ENCODE measurements at places on chromosomes 7 and 10.

- H3K4me1 ChIP-seq = peaks cover 24% of the 10 kb centered on the region
- no peaks in the 10 kb centered on the region for H3K27me3 ChIP-seq
- H3K36me3 ChIP-seq = no peaks in the 10 kb centered on the region
Observed at GRCh38 chr7:101989101-101989500, 171.7 kb downstream of the CUX1 start.

DNA sequence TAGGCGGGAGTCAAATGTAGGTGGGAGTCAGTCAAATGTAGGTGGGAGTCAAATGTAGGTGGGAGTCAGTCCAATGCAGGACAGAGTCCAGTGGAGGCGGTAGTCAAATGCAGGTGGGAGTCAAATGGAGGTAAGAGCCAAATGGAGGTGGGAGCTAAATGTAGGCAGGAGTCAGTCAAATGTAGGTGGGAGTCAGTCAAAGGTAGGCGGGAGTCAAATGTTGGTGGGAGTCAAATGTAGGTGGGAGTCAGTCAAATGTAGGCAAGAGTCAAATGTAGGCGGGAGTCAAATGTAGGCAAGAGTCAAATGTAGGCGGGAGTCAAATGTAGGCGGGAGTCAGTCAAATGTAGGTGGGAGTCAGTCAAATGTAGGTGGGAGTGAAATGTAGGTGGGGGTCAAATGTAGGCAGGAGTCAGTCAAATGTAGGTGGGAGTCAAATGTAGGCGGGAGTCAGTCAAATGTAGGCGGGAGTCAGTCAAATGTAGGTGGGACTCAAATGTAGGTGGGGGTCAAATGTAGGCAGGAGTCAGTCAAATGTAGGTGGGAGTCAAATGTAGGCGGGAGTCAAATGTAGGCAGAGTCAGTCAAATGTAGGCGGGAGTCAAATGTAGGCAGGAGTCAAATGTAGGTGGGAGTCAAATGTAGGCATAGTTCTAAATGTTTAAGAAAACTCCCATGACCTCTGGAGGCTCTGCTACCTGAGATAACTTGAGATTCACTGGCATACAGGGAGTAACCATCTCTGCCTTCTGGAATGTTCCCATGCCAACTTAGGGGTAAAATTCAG is 30.2 kb upstream of the ZFAND2A start:
- H3K4me3 ChIP-seq = no peak overlapping the region
- H3K36me3 ChIP-seq = no peaks in the 10 kb centered on the region
- no peak for DNase-seq
- peaks cover 3% of the 10 kb centered on the region for H3K4me1 ChIP-seq
- H3K27ac ChIP-seq = no peak overlapping the region

- H3K36me3 ChIP-seq = no peaks in the 10 kb centered on the region
- H3K4me3 ChIP-seq = no peak overlapping the region
- H3K4me1 ChIP-seq = no peaks in the 10 kb centered on the region
- H3K27ac ChIP-seq = no peak overlapping the region
- peaks cover 28% of the 10 kb centered on the region for H3K27me3 ChIP-seq
- no peak for DNase-seq
Observed at GRCh38 chr10:49690698-49691356, 11.4 kb downstream of the C10orf53 start.

DNA sequence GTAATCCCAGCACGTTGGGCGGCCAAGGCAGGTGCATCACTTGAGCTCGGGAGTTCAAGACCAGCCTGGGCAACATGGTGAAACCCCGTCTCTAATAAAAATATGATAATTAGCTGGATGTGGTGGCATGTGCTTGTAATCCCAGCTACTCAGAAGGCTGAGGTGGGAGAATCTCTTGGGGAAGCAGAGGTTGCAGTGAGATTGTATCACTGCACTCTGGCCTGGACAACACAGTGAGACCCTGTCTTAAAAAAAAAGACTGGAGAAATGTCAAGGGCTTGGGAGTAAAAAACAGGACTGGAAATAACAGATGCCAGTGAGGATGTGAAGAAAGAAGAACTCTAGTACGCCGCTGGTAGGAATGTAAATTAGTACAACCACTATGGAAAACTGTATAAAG is 16.7 kb upstream of the NUP205 start:
- no peaks in the 10 kb centered on the region for H3K36me3 ChIP-seq
- no peak overlapping the region for H3K4me3 ChIP-seq
- DNase-seq = no peak
- H3K27me3 ChIP-seq = no peaks in the 10 kb centered on the region
- H3K27ac ChIP-seq = no peak overlapping the region

GRCh38 chr7:70193514-70193913 is 595.2 kb downstream of the AUTS2 start:
- H3K27me3 ChIP-seq = no peaks in the 10 kb centered on the region
- no peaks in the 10 kb centered on the region for H3K36me3 ChIP-seq
- DNase-seq = peak; percentile 33
- H3K4me1 ChIP-seq = no peaks in the 10 kb centered on the region
- no peak overlapping the region for H3K4me3 ChIP-seq

DNA sequence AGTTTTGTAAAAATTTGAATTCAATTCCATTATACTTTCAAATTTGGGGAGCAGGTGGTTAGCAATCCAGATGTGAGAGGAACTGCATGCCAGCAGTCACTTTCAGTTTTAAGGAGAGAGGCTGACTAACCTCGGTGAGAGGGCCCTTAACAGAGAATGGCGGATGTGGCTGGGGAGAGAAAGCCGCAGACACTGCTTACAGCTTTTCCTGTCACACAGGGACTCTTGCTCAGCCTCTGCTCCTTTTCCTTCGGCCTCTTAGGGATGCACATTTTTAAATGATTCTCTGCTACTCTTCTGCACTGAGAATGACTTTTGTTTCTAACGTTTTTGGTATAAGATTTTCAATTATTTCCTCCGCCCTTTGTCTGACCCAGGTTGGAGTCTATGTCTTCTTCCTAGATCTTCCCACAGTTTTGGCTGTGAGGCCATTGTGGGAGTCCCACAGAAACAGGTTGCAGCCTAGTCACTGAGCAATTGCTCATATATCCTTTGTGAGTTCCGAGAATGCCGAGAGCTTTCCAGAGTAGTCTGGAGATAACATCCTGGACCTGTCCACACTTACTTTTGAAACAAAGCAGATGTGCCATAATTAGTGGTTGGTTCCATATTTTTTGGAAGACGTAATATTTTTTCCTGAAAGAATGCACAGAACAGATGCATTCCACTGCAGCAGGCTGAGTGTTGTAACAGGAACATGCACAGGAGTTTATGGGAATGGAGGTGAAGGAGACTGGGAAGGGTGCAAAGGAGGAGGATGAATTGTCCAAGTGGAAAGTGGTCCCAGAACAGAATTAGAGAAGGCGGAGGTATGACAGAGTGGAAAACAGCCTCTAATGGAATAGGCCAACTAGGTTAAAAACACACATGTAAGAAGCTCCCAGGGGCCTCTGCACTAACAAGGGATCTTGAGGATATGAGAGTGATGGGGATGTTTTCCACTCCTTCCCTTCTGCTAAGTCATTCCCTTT is 168.0 kb upstream of the ZNF32 start:
- peak overlapping the region; percentile 20 for H3K27ac ChIP-seq
- H3K4me1 ChIP-seq = peaks cover 24% of the 10 kb centered on the region
- no peaks in the 10 kb centered on the region for H3K36me3 ChIP-seq
- H3K4me3 ChIP-seq = peak overlapping the region; percentile 1
- DNase-seq = peak; percentile 82
- H3K27me3 ChIP-seq = no peaks in the 10 kb centered on the region

- no peak overlapping the region for H3K27ac ChIP-seq
- no peaks in the 10 kb centered on the region for H3K27me3 ChIP-seq
- H3K4me3 ChIP-seq = no peak overlapping the region
- H3K4me1 ChIP-seq = peaks cover 57% of the 10 kb centered on the region
Observed at GRCh38 chr7:3034591-3035150, 9.0 kb downstream of the CARD11 start.

DNA sequence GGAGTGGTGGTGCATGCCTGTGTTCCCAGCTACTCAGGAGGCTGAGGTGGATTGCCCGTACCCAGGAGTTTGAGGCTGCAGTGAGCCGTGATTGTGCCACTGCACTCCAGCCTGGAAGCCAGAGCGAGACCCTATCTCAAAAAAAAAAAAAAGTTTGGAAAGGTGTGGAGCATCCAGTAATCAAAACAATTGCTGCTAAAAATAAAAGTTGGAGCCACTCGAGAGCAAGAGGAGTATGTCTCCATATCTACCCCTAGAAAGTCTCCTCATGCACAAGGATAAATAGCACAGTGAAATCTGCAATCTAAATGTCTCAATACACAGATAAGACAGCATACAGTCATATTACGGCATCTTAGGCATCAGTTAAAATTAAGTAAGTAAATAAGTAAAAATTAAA is 81.5 kb upstream of the NEBL start:
- no peak overlapping the region for H3K27ac ChIP-seq
- no peaks in the 10 kb centered on the region for H3K27me3 ChIP-seq
- no peak overlapping the region for H3K4me3 ChIP-seq
- no peaks in the 10 kb centered on the region for H3K4me1 ChIP-seq
- no peaks in the 10 kb centered on the region for H3K36me3 ChIP-seq

DNA sequence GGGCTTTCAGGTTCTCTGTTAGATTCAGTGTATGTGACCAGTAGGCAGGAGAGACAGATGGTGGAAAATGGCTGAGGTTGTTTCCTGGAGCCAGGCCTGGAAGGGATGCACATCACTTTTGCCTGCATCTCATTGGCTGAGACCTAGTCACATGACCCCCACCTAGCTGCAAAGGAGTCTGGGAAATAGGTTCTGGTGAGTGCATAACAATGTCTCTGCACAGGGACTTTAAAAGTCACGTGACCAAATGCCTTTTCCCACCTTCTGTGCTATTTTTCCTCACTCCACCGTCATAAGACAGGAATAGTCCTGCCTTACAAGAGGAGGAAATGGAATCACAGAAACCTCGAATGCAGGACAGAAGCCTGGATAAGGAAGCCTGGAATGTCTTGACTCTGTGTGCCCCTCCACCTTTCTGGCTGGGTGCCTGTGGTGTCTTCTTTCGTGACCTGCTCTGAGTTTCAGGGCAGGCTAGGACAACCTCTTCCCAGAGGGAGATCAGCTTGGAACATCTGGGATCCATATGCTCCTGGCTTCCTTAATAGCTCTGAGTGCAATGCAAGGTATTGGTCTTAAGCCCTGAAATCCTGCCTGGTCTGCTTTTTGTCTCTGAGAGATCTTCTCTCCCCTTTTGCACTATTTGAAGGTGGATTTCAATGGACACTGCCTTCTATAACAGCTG is 139.9 kb upstream of the ZNF438 start:
- no peak overlapping the region for H3K27ac ChIP-seq
- H3K4me1 ChIP-seq = no peaks in the 10 kb centered on the region
- no peaks in the 10 kb centered on the region for H3K27me3 ChIP-seq
- H3K4me3 ChIP-seq = no peak overlapping the region

DNA sequence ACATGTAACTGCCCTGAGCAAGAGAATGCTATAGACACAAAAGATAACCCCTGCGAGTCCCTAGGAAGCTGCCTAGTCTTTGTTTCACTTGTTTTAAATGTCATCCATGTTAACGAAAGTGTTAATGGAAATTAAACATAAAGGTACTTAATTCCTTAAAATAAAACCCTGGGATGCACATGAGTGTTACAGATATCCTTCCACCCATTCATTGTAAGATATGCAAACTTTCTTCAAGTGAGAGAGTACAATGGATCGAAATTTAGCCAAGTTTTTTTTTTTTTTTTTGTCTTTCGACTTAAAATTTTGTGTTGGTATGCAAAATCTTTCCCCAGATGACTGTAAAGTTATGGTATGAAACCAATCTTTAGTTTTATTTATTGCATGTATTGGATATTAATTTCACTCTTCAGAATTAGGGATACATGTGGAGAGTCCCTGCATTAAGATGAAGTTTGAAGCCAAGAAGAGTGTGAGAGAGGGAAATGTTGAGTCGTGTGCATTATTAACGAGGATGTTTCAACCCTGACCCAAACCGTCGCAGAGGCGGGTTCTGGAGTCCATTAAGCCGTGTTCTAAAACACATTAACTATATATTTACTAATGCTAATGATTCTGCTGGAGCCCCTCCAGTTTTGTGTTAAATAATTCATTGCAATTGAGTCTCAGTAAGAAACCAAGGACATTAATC is 1.6 kb downstream of the CDK14 start:
- DNase-seq = no peak
- no peaks in the 10 kb centered on the region for H3K36me3 ChIP-seq
- H3K27me3 ChIP-seq = peaks cover 12% of the 10 kb centered on the region
- H3K27ac ChIP-seq = no peak overlapping the region
- H3K4me3 ChIP-seq = no peak overlapping the region

GRCh38 chr7:107495516-107495915 is 25.7 kb downstream of the GPR22 start:
- no peaks in the 10 kb centered on the region for H3K4me1 ChIP-seq
- DNase-seq = no peak
- H3K27ac ChIP-seq = no peak overlapping the region
- H3K36me3 ChIP-seq = no peaks in the 10 kb centered on the region
- no peak overlapping the region for H3K4me3 ChIP-seq

DNA sequence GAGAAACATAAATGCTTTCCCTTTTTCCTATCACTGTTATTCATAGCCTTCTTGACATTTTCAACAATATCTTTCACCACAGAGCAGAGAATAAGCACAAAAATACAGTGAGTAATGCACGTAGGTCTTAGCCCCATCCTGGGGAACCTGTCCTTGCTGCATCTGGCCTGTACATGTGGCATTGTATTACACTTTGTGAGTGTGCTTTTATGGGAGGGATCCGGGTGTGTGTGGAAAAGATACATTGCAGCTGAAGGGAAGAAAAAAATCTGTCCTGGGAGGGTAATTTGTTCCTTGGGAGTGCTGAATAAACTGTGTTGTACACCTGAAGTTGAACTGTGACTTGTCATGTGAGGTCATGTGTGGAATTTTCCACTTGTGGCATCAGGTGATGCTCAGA is 422.7 kb upstream of the LRGUK start:
- H3K4me1 ChIP-seq = peaks cover 4% of the 10 kb centered on the region
- no peaks in the 10 kb centered on the region for H3K36me3 ChIP-seq
- DNase-seq = no peak

DNA sequence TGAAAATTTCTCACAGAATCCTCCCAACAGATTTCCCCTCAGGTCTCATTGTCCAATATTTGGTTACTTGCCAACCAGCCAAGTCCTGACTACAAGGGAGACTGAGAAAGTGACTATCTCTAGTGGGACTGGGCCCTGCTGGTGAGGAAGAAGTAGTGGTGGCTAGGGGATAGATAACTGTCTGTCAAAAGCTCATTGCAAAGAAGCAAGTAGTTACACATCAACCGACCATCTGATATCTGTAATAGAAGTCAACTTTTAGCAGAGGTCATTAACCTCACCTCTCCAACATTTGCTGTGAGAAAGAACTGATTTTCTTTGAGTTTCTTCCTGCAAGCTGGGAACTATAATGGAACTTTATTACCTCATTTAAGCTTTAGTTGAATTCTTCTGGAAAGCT is 15.2 kb downstream of the STAMBPL1 start:
- DNase-seq = no peak
- peaks cover 11% of the 10 kb centered on the region for H3K4me1 ChIP-seq
- peaks cover 4% of the 10 kb centered on the region for H3K36me3 ChIP-seq

DNA sequence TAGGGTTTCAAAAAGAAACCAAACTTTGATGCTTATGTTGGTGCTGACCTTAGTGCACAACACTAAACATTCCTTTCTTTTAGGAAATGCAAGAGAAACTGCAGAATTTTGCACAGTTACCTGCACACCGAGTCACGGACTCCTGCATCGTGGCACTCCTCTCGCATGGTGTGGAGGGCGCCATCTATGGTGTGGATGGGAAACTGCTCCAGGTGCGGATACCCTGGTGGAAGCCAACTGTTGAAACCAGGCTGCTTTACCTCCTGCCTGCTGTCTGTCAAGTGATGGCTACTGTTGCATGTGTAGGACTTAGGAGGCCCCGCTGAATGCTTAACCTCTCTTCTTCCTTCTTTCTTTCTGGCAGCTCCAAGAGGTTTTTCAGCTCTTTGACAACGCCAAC is 11.7 kb downstream of the CASP2 start:
- peaks cover 82% of the 10 kb centered on the region for H3K36me3 ChIP-seq
- H3K27ac ChIP-seq = no peak overlapping the region
- H3K4me1 ChIP-seq = no peaks in the 10 kb centered on the region
- H3K27me3 ChIP-seq = no peaks in the 10 kb centered on the region
- peak; percentile 81 for DNase-seq

Data from natural killer cell (primary cell).